ENCODE measurements at places on chromosomes 1 and 21.

- H3K36me3 ChIP-seq = no peaks in the 10 kb centered on the region
- H3K4me1 ChIP-seq = peaks cover 3% of the 10 kb centered on the region
- no peak overlapping the region for H3K4me3 ChIP-seq
- DNase-seq = no peak
- H3K27ac ChIP-seq = peak overlapping the region; percentile 23
- H3K27me3 ChIP-seq = no peaks in the 10 kb centered on the region
These were observed 187.3 kb upstream of the DMRTA2 start for GRCh38 chr1:50610563-50610962.

GRCh38 chr1:206538901-206539640, 31.7 kb downstream of the RASSF5 start:
- H3K4me1 ChIP-seq = no peaks in the 10 kb centered on the region
- H3K27ac ChIP-seq = no peak overlapping the region
- no peak for DNase-seq
- H3K4me3 ChIP-seq = no peak overlapping the region
- H3K27me3 ChIP-seq = no peaks in the 10 kb centered on the region

DNA sequence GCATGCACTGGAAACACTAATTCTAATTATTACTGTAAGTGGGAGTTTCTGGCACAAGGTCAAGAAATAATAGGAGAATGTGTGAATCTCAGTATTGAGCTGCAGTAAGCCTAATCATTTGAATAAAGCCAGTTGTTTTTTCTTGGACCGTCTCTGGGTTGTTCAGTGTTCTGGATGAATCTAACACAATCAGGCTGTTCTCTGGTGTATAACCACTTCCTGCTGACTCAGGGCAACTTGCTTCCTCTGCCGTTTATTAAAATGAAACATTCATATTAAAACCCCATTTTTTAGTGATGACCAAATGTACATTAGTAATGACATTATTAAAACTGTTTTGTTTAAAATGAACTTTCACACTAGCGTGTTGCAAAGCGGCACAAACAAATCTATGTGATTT, 273.1 kb upstream of the SNX7 start:
- peak overlapping the region; percentile 75 for H3K4me3 ChIP-seq
- H3K27ac ChIP-seq = peak overlapping the region; percentile 90
- peak; percentile 28 for DNase-seq

- no peaks in the 10 kb centered on the region for H3K4me1 ChIP-seq
- H3K27ac ChIP-seq = no peak overlapping the region
- no peak for DNase-seq
These were observed 191.1 kb downstream of the PTPRC start for GRCh38 chr1:198829944-198830343.

GRCh38 chr21:25283720-25284119, 323.6 kb downstream of the MRPL39 start:
- H3K4me3 ChIP-seq = peak overlapping the region; percentile 10
- H3K4me1 ChIP-seq = no peaks in the 10 kb centered on the region
- DNase-seq = no peak
- no peak overlapping the region for H3K27ac ChIP-seq
- H3K36me3 ChIP-seq = no peaks in the 10 kb centered on the region

DNA sequence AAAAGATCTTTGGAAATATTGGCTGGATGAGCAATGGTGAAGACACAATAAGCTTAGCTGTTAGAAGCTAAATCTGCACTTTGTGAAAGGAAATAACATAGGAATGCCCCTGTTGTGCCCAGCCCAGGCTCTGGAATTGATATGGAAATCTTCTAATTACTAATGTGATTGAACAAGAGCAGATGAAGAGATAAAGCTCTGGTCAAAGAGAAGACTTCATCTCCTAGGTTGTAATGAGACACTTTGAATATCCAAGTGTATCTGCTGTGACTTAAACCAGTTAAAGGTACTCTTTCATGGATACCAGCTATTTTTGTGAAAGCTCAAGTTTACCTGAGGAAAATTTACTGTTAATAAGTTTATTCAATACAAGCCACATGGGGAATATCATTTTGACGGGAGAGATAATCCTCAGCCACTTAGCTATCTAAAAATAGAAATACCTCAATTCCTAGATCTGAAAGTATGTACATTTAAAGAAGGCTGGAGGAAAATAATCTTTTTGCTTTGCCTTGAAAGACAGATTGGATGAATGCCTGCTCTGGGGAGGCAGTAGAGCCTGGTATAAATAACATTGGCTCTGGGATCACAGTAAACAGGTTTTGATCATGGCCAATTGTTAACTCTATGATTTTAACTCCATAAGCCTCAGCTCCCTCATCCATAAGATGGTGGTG, 494.0 kb upstream of the B3GALT2 start:
- no peaks in the 10 kb centered on the region for H3K36me3 ChIP-seq
- DNase-seq = no peak
- no peaks in the 10 kb centered on the region for H3K4me1 ChIP-seq
- H3K27me3 ChIP-seq = no peaks in the 10 kb centered on the region
- H3K27ac ChIP-seq = no peak overlapping the region

DNA sequence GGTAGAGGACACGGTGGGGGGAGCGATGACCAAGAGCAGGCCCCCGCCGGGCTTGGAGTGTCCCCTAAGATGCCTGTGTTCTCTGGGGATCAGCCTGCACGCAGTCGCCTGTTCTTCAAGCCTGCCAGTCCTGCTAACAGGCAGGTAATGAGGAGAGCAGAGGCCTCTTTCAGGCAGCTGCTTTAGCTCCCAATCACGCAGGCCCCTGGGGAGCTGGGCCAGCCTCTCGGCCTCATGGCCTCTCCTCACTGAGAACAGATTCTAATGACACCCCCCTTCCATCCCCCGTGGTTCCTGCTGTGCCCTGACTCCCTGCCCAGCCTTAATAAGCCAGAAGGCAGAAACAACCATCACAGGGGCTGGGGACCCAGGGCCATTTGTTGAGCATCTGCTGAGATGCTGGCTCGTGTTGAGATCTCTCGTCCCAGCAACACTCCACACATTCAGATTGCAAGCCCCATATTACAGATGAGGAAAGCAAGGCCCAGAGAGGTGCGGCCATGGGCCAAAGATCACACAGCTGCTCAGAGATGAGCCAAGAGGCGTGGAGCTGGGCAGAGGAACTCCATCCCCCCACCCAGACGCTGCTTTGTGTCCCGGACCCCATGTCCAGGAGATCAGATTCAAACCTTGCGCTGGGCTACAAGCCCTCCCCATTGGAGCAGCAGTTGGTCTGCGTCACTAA, 71.6 kb upstream of the CASZ1 start:
- H3K27ac ChIP-seq = no peak overlapping the region
- H3K4me3 ChIP-seq = peak overlapping the region; percentile 46
- no peaks in the 10 kb centered on the region for H3K36me3 ChIP-seq
- DNase-seq = no peak
- peaks cover 93% of the 10 kb centered on the region for H3K27me3 ChIP-seq
- H3K4me1 ChIP-seq = peaks cover 12% of the 10 kb centered on the region

DNA sequence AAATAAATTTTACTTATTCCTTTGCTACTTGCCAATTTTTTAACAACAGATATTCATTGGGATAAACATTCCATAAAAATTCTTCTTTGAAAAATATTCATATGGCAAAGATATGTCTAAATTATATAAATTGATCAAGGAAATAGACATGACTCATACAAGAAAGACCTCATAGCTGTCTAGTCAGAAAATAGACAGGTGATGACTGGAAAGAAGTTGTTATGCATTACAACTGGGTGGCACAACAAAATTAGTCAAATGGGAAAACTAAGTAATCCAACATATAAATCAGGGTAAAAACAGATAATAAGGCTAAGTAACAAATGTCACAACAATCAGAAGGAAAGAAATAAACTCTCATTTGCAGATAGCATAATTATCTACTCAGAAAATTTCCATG, 92.0 kb downstream of the USH2A start:
- no peaks in the 10 kb centered on the region for H3K27me3 ChIP-seq
- no peak for DNase-seq
- H3K36me3 ChIP-seq = no peaks in the 10 kb centered on the region
- no peak overlapping the region for H3K4me3 ChIP-seq
- no peak overlapping the region for H3K27ac ChIP-seq

DNA sequence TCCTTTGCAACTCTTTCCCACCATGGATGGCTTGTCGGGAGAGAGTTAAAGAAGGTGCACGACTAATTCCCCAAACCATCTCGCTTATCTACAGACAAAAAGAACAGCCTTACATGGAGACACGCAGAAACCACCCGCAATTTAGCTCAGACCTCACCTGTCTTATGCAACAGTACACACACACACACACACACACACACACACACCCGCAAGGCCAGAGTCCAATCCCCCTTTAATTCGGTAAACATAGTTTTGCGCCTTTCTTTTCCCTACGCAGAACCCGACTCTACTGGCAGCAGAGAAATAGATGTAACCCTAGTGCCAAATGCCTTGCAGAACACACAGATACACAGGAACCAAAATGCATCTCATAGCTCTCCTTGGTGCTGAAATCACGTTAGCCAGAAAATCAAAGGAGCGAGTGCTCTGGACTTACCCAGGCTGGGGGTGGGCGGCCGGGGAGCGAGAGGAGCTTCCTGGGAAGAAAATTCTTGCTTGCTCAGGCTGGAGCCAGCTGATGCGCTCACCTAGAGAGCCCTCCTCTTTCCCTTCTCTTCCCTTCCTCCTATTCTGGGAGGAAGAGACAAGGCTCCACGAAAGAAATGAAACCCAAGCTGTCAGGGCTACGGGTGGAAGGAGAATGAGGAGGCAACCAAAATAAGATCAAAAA, 470 bp downstream of the TNR start:
- H3K4me1 ChIP-seq = peaks cover 4% of the 10 kb centered on the region
- H3K27me3 ChIP-seq = peaks cover 29% of the 10 kb centered on the region
- no peak for DNase-seq
- H3K27ac ChIP-seq = no peak overlapping the region

DNA sequence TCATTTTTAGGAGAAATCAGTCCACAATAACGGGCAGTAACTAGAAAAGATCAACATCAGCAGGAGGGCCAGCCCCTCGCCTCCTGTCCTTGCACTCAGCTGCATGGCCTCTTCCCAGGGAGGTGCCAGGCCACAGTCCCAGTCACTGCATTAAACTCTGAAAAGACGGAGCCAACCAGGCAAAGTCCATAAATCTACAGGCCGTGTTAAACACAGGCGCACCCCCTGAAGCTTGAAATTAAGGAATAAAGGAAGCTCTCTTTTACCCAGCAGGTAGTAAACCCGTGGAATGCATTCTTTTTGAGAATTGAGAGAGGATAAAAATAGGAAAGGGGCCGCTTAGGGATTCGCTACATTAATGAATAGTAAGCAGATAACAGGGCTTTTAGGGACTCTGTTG, 18.4 kb downstream of the H6PD start:
- H3K4me1 ChIP-seq = peaks cover 13% of the 10 kb centered on the region
- no peak for DNase-seq
- H3K4me3 ChIP-seq = no peak overlapping the region

- no peaks in the 10 kb centered on the region for H3K27me3 ChIP-seq
- no peaks in the 10 kb centered on the region for H3K36me3 ChIP-seq
- H3K27ac ChIP-seq = no peak within 1 kb of the TSS
- no peaks in the 10 kb centered on the region for H3K4me1 ChIP-seq
These were observed at the start of gene PLEKHN1 for GRCh38 chr1:966135-966703. TSS of gene PLEKHN1 (plus strand) at chr1:966482. CDS start at chr1:966532, 50 bp downstream.

DNA sequence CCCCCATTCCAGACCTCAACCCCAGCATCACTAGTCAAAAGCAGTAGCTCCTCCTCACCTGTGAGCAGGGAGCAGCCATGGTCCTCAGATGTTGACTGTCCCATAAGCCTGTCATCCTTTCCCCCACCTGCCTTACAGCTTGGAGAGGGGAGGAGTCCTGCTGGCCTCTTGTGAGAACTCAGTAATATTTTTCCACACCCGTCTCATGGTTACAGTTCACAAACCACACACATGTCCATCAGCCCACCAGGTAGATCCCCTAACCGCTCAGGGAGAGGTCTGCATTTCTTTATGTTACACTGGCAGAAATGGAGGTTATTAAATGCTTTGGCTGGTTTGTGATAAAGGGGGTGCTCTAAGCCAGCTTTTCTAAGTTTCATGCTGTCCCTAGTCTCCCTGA, 26.3 kb upstream of the POU3F1 start:
- H3K27me3 ChIP-seq = peaks cover 85% of the 10 kb centered on the region
- no peak overlapping the region for H3K4me3 ChIP-seq
- no peak for DNase-seq
- H3K27ac ChIP-seq = no peak overlapping the region
- H3K4me1 ChIP-seq = no peaks in the 10 kb centered on the region

DNA sequence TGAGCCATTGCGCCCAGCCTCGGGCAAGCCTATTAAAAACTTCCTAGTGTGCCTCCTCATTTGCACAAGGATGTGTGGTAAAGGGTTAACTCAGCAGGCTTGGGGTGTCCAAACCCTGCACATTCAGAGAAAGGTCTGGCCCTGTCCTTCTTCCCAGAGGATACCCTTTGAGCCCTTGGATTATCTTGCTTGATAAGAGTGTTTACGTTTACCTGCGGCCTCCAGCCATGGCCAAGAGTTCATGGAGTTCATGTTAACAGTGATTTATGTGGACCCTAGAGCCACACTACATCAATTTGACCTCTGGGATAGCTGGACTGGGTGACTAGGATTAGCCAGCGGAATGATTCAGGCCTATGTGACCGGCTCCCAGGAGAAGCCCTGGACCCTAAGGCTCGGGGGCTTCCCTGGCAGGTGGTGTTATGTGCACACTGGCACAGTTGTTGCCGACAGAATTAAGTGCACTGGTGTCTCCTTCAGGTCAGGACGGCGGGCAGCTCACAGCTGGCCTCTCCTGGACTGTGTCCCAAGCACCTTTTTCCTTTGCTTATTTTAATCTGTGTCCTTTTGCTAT, 7.7 kb upstream of the TCP10L start:
- no peaks in the 10 kb centered on the region for H3K36me3 ChIP-seq
- no peak overlapping the region for H3K27ac ChIP-seq
- no peak for DNase-seq
- no peak overlapping the region for H3K4me3 ChIP-seq

DNA sequence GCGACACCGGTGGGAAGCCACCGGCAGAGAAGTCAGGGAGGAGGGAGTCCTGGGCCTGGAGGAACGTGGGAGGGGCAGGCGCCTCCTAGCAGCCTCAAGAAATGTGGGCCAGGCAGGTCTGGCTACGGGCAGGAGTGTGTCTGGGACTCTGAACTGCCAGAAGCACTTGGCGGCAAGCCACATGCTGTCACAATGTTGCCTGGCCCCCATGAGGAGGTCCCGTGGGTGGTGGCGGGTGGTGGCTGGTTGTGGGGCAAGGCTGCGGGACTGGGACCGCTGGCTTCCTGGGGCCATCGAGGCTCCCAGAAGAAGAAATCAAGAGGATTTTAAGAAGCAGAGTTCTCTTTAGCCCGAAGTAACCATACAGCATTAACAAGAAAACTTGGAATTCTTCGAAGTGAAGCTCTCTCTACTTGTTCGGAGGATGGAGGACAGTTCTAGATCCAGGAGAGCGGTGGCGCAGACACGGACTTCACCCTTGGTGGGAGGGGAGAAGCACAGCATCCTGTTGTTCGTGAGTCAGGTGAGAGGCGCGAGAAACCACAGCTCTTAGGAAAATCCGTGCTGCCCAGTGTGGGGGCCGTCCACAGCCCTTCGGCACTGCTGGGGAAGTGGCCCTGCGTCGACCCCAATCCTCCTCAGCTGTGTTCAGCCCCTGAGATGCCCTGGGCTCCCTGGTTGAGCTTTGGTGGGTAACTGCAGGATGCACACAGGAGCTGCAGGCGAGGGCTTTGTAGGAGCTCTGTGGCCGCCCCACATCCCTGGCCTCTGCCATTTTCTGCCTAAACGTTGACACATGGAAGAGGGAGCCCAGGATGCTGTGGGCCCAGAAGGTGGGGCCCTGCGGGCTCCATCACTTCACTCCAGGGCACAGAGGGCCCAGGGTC, 12.4 kb downstream of the SKI start:
- peaks cover 84% of the 10 kb centered on the region for H3K36me3 ChIP-seq
- peak overlapping the region; percentile 69 for H3K27ac ChIP-seq
- H3K4me3 ChIP-seq = no peak overlapping the region

- no peak overlapping the region for H3K4me3 ChIP-seq
- H3K27ac ChIP-seq = no peak overlapping the region
- DNase-seq = no peak
- no peaks in the 10 kb centered on the region for H3K4me1 ChIP-seq
- H3K27me3 ChIP-seq = no peaks in the 10 kb centered on the region
These were observed 64.1 kb upstream of the TBX15 start for GRCh38 chr1:119052267-119052666.

All from effector memory CD8-positive, alpha-beta T cell (primary cell).